Fibroblast of lung (primary cell): ENCODE measurements at places on chromosomes 7 and 10. TPM values are rescaled to one million over a fixed set of nuclear protein-coding genes. Genes with fewer than 3 reads are reported as not detected.
A peak's percentile ranks its signal among the peaks of the same experiment; 100 is the strongest.

CALCR gene
- total RNA-seq = not detected in 2 replicates

DPP6 gene
- not detected in 2 replicates for total RNA-seq

KLF14 gene
- under 0.01 TPM in 2 replicates for total RNA-seq

RARRES2 gene
- 65.6 and 174 TPM in 2 replicates for total RNA-seq

CLCN1 gene
- under 0.01 TPM in 2 replicates for total RNA-seq

ITIH5 gene
- total RNA-seq = 12.4 and 49.3 TPM in 2 replicates

AKR1D1 gene
- not detected in 2 replicates for total RNA-seq

DNA sequence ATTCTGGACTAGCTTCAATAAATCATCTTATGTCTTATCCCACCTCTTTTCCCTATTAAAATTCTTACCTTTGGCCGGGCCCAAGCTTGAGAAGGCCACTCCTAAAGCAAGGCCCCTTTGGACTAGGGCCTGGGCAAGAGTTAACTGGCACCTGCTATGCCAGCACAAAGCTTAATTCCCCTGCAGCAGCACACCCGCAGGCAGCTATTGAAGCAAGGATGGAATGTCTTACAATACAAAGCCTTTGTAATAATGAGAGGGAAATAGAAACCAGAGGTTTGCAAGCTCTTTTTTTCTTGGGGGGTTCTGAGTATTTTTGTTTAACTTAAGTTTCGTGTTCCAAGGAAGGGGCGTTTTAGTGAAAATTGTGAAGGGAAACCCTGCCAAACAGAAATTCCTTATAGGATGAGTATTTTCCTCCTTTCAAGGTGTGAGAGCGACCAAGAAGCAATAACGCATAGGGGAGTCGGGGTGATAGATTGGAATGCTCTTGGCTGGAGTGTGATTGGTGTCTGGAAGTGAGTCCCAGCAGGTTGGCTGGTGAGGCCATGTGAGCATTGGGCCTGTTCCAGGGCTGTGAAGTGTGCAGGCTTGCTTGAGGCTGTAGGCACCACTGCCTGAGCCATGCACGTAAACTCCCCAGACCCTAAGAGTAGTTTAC is 148.5 kb downstream of the KIAA1217 start:
- DNase-seq = no peak

DNA sequence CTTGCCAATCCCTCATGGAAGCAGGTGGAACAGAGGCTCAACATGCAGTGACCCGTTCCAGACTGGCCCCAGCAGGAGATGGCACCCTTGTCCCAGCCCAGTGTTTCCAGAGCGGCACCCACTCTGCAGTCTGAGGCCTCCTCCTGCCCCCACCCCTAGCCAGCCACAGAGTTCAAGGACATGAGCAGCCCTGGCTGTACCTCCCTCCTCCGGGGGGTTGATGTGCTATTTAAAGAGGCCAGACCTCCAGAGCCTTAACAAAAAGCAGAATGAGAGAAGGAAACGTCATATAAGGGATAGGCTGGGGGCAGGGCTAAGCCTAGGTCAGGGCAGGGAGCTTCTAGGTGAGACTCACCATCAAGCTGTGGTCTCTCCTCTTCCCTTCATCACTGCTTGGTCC is 115.7 kb upstream of the NANOS1 start:
- DNase-seq = no peak

DNA sequence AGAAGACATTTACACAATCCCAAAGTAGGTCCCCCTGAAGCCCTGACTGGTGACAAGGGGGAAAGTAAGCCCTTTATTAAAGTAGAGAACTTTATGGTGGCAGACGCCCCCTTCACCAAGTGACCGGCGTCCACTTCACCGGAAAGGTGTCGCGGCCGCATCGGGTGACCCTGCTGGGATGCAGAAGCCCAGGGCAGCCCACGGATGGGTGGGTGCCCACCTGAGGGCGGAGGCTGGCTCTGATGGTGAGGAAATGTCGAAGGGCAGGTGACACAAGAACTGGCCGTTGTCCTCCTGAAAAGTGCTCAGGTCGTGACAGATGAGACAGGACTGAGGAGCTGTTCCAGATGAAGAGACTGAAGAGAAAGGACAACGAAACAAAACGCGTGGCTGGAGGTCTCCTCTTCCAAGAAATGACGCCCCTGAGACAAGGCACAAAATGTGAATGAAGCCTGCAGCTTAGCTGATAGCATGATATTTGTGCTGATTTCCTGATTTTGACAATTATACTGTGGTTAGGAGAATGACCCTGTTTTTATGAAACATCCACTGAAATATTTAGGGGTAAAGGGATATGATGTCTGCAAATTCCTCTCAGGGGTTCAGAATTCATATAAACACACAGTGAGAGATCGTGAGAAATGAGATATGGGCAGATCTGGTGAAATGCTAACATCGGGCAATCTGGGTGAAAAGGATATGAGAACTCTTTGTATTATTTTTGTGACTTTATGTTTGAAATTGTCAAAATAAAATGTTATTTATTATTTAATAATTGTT is 123.9 kb downstream of the PRKAG2 start:
- DNase-seq = peak; percentile 37

DNA sequence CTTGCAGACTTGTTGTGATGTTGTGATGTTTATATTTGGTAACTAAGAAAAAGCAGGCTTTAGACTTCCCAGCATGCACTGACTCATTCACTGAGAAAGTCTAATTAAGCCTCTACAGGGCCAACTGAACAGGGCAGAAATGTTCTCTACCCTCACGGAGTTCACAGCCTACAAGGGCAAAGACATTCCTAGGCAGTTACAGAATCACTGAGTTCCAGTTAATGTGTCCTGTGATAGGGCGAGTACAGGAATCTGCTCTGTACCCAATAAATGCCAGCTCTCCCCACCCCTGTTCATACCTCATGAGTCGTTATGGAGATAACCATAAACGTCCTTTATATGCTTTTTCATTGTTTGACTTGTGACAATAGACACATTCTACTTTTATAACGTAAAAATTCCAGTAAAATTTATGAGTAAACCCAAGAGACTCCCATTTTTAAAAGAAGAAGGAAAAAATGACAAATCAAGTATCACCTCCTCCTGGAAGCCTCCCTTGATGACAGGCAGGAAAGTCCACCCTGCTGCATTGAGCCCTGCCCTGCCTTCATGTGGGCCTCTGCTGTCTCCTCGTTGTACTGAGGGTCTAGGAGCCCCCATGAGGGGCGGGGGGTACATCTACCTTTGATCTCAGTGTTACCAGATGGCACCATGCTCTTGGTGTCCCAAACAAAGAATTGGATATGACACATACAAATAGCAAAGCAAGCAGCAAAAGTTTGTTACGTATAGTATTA is 14.3 kb downstream of the MUC12 start:
- DNase-seq = no peak

- peak; percentile 57 for DNase-seq
Measured at GRCh38 chr7:94656925-94657731, 1.2 kb upstream of the SGCE start.

DNA sequence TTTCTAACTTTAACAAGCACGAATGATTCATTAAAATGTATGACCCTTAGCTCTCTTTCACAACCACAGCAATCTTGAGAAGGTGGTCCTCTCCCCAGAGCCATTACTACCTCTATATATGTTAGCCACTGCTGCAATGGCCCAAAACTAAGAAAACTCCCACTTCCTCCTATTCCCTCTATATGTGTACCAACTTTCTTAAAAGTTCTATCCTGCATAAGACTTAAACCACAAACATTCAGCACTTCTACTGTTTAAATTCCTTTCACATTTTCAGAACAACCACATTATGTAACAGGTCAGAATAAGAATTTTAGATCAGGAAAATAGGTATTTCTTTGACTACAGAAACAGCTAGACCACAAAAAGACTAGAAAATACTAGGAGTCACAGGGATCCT is 36.2 kb downstream of the WASL start:
- DNase-seq = peak; percentile 87

GRCh38 chr7:158133515-158134271 is 453.9 kb downstream of the PTPRN2 start:
- no peak for DNase-seq

- no peak for DNase-seq
Measured at GRCh38 chr10:76626386-76626785, 1011.2 kb downstream of the KCNMA1 start.

DNA sequence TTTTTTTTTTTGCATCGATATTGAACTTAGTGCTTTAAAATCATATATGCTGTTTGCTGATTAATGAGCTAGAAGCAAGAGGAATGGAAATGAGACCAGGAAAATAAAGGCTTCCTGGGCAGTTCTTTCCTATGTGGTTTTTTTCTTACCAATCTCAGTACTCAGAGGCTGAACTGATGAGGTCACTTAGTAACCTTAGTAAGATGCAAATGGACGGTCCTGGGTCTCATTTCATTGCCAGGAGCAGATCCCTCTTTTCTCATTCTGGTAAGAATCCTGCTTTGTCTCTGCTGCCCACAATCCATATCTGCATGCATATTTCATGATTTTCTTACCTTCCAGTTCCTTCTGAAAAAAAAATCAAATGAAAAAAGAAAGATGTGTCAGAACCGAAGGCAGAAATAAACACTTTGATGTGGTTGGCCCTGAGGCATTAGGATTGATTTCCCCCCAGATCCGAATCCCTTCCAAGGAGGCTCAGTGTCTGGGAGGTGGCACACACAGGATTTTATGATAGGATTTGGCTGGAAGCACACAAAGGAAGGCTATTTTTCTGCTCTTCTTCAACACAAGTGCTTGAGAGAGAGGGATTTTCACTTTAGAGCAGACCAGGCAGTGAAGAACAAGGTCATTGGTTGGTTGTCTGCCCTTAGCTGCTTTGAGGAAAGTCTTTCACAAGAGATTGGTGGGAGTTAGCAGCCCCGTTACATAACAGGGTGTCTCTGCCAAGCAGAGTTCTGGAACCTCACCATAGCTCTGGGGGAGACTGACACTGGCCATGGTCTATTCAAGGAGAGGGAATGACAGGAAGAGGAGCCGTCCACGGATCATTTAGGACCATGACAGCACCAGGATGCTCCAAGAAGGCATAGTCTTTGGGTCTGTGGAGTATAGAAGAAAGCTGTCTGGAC is 150.0 kb downstream of the CAMK1D start:
- peak; percentile 78 for DNase-seq

DNA sequence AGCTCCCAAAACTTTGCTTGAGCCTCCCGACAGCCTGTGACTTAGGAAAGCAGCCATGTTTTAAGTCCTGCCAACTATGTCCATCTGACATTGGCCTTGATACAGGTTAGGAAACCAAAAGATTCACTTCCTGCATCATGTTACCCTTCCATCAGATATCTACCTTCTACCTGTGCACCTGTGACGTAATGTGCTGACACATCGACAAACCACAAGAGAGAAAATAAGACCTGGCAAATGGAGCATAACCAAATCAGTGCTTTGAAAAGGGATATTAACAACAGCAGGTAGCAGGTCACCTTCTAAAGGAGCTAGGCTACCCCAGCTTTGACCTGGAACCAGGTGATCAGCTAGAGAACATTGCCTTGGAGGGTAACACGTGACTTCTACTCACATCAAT is 14.8 kb upstream of the PRR15 start:
- DNase-seq = no peak

DNA sequence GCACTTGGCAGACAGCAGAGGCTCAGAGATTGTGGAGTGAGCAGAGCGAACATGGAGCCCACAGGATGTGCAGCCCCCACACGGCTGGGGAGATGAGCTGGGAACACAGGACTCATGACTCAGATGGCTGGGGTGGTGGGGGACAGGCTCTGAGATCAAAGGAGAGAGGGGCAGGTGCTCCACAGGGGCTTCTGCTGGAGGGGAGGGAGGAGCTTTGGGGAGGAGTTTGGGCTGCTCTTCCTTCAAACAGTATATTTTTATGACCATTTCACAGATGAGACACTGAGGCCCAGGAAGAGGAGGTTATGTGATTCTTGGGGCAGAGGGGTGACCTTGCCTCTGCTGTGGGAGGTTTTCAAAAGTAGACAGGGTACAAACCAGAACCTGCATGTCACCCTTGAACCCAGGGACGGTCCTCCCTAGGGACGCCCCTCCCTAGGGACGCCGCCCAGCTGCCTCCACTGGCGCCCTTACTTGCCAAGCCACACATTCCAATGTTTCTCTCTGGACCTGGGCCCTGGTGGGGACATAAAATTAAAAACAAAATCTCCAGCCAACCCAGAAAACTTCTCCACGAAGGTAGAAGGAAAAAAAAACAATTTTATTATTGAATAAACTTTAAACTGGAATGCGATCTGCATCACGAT is 981 bp upstream of the CRYGN start:
- no peak for DNase-seq

GRCh38 chr7:50962962-50963374 is 180.3 kb upstream of the GRB10 start:
- peak; percentile 57 for DNase-seq

- no peak for DNase-seq
Measured at GRCh38 chr7:155358066-155358947, 60.6 kb downstream of the INSIG1 start.

DNA sequence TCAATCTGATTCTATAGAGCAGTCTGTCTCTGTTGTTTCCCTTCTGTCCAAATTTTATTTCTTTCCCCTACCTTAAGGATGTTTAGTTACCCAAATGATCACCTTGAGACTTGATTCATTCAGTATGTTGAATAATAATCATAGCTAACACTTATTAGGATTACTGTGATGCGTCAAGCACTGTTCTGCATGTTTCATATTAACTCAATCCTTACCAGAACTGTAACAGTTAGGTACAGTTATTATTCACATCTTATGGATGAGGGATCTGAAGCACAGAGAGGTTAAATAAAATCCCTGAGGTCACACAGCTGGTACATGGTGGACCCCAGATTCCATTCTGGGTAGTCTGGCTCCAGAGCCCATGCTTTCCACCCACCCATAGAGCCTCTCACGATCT is 97.9 kb upstream of the SAMD8 start:
- DNase-seq = no peak

- peak; percentile 60 for DNase-seq
Measured at GRCh38 chr7:123494193-123494796, 40.1 kb downstream of the IQUB start.

- DNase-seq = no peak
Measured at GRCh38 chr10:42304341-42304740, 334.0 kb downstream of the ZNF33B start.

- DNase-seq = peak; percentile 87
Measured at GRCh38 chr7:44867073-44867995, 18.0 kb downstream of the PURB start.

DNA sequence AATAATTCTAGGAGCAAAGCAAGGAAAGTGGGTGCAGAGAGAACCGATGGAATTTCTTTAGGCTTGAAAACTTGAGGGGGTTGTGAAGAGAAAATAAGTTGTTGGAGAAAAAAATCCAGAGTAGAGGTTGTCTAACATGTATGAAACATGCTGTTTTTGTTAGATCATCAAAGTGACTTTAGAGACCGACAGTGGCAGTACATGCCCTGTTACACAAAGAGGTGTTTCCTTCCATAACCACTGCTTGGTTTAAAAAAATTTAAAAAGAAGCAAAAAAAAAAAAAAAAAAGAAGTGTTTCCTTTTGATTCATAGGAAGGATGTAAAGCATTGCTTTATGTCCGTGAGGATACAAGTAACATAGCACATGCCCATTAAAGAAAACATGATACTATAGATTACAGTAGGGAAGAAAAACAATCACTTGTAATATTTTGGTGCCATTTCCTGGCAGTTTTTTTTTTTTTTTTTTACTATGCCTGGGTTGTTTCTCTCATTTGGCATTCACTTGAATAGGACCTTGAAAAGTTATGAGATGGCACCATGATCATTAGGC is 6.1 kb downstream of the ENTPD1 start:
- no peak for DNase-seq

- no peak for DNase-seq
Measured at GRCh38 chr10:114334301-114334700, 70.0 kb downstream of the AFAP1L2 start.
